ENCODE measurements at places on chromosomes 16 and 17.
A peak's percentile ranks its signal among the peaks of the same experiment; 100 is the strongest.

DNA sequence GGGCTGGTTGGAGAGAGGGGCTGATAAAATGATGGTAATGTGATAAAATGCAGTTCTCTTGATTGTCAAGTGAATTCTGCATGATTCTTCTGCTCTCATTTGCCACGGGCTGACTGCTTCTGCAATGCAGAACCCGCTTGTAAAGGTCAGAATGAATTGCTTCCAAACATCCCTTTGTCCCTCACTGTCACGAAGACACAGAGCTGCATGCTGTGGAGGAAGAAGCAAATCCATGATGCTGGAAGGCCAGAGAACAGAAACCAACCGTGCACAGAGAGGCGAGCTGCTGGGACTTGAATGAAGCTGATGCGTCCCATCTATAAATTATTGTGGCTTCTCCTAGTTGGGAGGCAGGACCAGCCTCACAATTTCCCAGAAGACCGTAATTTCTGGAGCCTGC lies 171.6 kb downstream of the PRKCB start:
- no peak for DNase-seq

GRCh38 chr16:55678161-55678821 lies 22.5 kb downstream of the SLC6A2 start:
- DNase-seq, result no peak

DNA sequence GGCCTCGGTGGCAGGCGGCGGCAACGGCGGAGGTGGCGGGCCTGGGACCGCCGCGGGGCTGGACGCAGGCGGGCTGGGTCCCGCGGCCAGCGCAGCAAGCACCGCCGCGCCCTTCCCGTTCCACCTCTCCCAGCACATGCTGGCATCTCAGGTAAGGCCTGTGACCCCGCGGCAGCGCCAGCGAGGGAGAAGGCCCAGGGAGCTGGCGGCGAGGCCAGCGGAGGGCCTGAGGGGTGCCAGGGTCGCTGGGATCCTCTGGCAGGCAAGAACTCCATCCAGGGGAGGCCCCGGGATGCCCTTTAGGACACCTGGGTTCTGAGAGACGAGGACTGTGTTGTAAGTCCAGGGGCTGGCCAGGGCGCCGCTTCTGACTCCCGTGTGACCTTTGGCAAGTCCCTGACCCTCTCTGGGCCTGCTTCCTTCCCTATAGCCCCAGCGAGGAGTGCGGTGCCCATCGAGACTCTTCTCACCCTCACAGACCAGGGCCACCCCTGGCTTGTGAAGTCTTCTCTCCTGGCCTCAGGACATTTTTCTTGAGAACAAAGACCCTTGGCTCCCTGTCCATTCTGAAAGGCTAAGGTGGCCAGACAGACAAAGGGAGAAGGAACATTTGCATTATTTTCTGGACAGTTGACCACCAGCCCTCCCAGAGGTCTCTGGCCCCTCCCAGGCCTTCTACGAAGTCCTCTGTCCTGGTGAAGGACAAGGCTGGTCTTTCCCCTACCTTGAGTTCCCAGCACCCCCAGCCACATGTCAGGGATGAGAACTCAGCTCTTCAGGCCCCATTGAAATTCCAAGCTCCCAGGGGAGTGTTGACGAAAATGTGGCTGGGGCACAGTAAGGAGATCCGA lies 6.3 kb downstream of the TBX2 start:
- no peak for DNase-seq

GRCh38 chr16:1830213-1830612 lies 3.2 kb downstream of the FAHD1 start:
- no peak for DNase-seq

GRCh38 chr17:78748730-78749317 lies 33.2 kb downstream of the CYTH1 start:
- peak; percentile 43 for DNase-seq

DNA sequence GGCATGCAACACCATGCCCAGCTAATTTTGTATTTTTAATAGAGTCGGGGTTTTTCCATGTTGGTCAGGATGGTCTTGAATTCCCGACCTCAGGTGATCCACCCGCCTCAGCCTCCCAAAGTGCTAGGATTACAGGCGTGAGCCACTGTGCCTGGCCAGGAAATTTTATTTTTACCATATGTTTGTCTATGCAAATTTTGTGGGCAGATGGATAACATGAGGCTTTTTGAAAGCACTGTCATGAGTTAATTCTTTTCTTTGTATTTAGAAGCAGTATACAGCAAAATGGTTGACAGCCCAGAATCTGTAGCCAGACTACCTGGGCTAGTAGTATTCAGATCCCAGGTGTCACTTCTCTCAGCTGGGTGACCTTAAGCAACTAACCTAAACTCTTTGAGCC lies 8.5 kb upstream of the KPNB1 start:
- no peak for DNase-seq

DNA sequence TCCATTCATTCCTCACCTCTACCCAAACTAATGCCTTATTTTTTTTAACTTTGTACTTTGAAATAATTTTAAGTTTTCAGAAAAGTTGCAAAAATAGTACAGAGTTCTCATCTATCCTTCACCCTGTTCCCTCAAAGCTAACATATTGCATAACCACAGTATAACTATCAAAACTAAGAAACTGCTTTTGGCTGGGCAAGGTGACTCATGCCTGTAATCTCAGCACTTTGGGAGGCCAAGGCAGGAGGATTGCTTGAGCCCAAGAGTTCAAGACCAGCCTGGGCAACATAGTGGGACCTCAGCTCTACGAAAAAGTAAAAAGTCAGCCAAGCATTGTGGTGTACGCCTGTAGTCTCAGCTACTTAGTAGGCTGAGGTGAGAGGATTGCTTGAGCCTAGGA lies 147.7 kb downstream of the SKAP1 start:
- no peak for DNase-seq

DNA sequence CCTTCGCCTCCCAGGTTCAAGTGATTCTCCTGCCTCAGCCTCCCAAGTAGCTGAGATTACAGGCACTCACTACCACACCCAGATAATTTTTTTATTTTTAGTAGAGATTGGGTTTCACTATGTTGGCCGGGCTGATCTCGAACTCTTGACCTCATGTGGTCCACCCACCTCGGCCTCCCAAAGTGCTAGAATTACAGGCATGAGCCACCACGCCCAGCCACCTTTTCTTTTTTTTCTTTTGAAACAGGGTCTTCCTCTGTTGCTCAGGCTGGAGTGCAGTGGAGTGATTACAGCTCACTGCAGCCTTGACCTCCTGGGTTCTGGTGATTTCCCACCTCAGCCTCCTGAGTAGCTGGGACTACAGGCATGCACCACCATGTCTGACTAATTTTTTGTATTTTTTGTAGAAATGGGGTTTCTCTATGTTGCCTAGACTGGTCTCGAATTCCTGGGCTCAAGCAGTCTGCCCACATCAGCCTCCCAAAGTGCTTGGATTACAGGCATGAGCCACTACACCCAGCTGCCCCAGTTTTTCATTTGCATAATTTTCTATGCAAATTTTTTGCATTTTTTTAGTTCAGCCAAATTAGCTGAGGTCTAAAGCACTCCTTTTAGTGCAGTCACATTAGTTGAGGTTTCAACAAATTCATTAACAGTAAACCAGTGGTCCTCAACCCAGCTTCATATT lies 11.3 kb downstream of the WWP2 start:
- DNase-seq, result no peak

DNA sequence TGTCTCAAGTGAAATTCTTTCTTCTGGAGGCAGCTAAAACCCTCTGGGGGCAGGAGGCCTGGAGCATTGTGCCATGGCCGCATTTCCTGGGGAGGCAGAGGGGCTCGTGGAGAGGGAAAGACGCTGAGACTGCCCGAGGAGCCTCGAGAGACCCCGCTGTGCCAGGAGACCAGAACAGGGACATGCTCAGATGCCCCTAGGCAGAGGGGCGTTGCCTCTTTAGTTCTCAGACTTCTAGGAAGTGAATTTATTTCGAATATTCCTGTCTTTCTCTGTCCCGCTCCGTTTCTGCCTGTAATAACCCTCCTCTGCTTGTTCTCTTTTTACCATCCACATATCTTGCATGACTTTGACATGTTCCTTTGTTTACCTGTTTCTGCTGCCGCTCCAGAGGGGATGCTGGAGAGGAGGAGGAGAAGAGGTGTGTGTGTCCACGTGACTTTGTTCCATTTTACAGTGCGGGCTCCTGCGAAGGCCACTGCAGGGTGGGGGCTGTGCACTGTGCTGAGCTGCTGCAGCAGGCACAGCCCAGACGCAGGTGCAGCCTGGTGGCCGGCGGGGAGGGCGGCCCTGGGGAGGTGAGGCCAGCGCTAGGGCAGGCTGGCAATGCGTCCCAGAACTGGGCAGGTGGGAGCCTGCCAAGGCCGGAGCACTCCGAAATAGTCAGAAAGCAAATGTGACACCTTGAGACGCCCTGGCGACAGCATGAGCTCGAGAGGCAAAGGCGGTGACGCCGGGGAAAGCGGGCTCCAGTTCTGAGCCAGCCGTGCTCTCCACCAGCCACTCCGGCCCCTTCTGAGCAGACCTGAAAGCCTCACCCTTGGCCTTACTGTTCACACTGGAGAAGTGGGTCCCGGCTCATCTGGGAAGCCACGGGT lies 29.9 kb downstream of the CIBAR2 start:
- no peak for DNase-seq

DNA sequence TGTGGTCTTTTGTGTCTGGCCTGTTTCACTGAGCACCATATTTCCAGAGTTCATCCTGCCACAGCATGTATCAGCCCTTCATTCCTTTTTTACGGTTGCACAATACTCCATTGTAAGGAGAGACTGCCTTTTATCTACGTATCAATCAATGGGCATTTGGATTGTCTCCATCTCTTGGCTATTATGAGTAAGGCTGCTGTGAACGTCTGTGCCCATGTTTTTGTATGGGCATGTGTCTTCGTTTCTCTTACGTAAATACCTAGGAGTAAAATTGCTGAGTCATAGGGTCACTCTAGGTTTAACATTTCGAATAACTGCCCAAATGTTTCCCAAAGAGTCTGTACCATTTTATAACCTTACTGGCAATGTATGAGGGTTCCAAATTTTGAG lies 202.8 kb upstream of the FOXF1 start:
- no peak for DNase-seq

- no peak for DNase-seq
These were observed 4.9 kb downstream of the TEPSIN start for GRCh38 chr17:81233811-81234505.

DNA sequence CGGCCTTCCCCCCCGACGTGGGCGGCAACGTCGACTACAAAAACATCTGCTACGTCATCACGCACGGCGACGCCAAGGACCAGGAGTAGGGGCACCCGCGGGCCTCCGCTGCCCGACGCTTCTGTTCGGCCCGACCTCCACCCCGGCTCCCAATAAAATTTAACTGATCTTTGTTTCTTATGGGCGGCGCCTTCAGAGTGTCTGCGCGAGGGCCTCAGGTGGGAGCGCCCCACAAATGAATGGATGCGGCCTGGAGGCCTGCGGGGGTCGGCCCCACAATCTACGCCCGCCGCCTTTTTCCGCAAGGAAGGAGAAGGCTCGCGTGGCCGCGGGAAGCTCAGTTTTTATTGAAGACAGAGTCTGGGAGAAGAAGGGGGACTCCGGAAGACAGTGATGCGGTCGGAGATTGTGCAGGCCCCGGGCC lies 3.2 kb downstream of the MYL11 start:
- peak; percentile 83 for DNase-seq

GRCh38 chr17:19268611-19269010 lies 31.4 kb downstream of the EPN2 start:
- no peak for DNase-seq

- DNase-seq, result no peak
These were observed 10.1 kb downstream of the METRNL start for GRCh38 chr17:83089328-83090132.

DNA sequence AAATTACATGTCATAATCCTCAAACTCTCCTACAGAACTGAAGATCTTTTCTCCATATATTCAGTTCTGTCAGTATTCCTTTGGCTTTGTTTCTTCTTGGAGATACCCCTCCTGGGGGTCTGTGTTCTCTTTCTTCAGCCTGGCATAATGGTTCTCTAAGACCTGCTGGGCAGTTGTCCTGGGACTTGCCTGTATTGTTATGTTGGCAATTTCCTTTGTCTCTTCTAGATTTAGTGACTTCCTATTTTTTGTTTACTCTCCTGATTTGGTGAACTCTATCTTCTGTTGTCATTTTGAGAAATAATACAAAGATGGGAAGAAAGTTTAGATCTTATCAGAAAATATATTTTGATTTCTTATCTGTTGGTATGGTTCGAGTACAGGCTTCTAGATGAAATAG lies 127.8 kb downstream of the GOSR1 start:
- no peak for DNase-seq

DNA sequence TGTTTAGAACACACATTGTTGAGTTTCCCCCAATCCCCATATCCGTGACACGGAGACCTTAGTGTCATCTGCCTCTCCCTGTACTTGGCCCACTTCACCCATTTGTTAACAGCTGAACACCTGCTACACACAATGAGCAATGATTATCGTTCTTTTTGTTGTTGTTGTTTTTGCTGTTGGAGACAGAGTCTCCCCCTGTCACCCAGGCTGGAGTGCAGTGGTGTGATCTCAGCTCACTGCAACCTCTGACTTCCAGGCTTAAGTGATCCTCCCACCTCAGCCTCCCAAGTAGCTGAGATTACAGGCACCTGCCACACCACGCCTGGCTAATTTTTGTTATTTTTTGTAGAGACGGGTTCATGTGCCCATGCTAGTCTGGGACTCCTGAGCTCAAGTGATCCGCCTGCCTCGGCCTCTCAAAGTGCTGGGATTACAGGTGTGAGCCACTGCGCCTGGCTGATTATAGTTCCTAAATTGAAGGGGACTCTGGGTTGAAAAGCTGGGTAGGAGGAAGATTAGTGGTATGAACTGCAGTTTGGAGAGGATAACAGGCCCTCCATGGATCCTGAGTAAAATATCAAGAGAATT lies 21.6 kb downstream of the NDE1 start:
- no peak for DNase-seq

DNA sequence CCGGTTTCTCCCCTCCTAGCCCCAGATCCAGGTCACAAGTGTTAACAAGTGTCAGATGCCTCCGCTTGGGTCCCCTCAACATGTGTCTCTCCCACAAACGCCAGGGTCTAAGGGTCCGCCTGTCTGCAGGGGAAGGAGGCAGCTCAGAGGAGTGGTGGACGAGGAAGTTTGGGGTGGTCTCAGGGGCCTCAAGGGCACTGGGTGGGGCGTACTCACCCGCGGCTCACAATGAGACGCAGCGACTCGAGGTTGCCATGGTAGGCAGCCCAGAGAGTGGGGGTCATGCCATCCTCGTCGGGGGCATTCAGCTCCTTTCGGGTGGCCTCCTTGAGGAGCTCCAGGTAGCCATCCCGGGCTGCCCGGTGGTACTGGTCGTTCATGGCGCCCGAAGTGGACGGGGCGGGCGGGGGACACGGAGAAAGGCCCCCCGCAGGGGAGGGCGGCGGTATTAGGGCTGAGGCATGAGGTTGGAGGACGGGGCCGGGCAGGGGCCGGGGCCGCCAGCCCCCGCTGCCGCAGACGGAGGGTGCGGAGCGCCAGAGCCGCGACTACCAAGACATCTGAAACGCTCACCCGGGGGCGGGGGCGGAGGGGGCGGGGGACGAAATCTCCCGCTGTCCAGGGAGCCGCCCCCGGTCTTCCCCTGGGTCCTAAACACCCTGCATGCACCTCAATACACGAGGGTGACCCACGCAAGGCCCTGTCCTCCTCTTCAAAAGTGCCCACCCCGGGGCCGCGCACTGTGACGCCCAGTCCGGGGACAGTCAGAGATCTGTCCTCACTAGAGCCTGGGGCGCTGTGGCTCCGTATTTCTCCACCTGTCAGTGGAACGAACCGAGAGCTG lies at the start of gene USH1G:
TSS of gene USH1G (minus strand) at position 562 of the 844 bp plus-strand sequence. CDS start at position 380, 182 bp downstream.
- DNase-seq, result no peak

Data from stimulated activated CD4-positive, alpha-beta T cell treated with anti-CD3 and anti-CD28 coated beads, TNF-alpha, amount 100 ng/mL, for 1 hour (primary cell).